ENCODE measurements at places on chromosomes 7 and 10.

DNA sequence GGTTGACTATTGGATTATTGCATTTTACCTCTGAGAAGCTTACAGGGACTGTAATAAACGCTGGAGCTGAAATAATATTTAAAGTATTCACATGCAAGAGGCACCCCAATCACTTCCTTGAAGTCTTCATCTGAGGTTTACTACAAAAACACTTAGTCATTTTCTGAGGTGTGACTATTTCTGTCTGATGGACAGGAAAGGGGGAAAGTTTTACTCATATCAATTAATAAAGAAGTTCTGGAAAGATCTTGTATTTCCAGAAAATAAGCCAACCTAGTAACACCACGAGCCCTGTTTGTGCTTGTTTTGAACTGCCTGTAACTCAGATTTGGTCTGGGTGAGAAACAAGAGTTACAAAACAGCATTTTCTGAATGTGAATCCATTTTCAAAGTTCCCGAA, 63.9 kb upstream of the PRKCQ start:
- DNase-seq, result no peak

- DNase-seq, result no peak
Observed at GRCh38 chr10:121709675-121710073, 111.4 kb upstream of the FGFR2 start.

GRCh38 chr10:11819027-11819426, 4.1 kb upstream of the PROSER2 start:
- DNase-seq, result no peak

- no peak for DNase-seq
Observed at GRCh38 chr10:71068861-71069271, 143.5 kb upstream of the UNC5B start.

GRCh38 chr10:50876429-50876828, 9.0 kb downstream of the A1CF start:
- no peak for DNase-seq

Measured in NK-92 treated with Interleukin-12 subunit alpha and Interleukin-12 subunit beta, amount 100 ng/mL, for 24 hours (cell line).